ENCODE measurements at places on chromosomes 11 and 22.
A peak's percentile ranks its signal among the peaks of the same experiment; 100 is the strongest.

DNA sequence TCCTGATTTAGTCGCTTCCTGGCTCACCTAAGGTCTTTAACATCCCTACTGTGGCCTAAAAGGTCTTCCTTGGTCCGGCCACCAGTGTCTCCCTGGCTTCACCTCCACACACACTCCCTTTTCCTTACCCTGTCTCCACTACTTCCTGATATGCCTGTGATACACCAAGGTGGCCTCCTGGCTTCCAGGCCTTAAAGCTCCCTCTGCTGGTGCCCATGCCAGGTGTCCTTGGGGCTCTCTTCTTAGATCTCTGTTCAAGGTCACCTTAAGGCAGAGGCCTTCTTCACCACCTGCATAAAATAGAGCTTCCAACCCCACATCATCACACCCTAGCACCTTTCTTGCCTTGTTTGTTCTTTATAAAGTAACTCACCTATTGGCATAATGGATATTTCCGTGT is 787.7 kb downstream of the NTM start:
- H3K4me1 ChIP-seq, result no peaks in the 10 kb centered on the region
- no peak overlapping the region for H3K4me3 ChIP-seq
- no peaks in the 10 kb centered on the region for H3K27me3 ChIP-seq
- no peaks in the 10 kb centered on the region for H3K36me3 ChIP-seq
- no peak overlapping the region for H3K27ac ChIP-seq

GRCh38 chr11:211741-212140 is 4.2 kb downstream of the RIC8A start:
- H3K27ac ChIP-seq, result no peak overlapping the region
- no peaks in the 10 kb centered on the region for H3K27me3 ChIP-seq
- peaks cover 53% of the 10 kb centered on the region for H3K36me3 ChIP-seq
- no peak overlapping the region for H3K4me3 ChIP-seq
- DNase-seq, result peak; percentile 31

- H3K4me1 ChIP-seq, result no peaks in the 10 kb centered on the region
- no peak overlapping the region for H3K4me3 ChIP-seq
- no peak for DNase-seq
- no peaks in the 10 kb centered on the region for H3K36me3 ChIP-seq
Measured at GRCh38 chr11:14414470-14415461, 55.8 kb upstream of the RRAS2 start.

DNA sequence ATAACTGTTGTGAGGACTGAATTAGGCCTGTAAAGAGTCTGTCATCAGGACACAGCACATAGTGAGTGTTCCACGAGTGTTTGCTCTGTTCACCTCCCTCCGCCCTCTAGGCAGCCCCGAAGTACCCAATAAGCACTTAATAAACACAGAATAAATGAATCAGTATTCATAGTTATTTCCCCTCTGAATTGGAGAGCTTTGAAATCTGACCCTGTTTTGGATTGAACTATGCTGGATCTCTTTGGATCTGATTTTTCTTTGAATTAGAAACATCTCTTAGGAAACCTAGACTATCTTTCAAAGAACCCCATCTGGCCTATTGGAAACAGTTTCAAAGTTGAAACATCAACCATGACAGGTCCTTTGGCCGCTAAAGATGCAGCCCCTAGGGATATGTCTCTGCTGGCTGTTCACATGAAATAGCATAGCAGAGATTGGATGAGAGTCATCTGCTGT is 615.5 kb downstream of the NTM start:
- no peaks in the 10 kb centered on the region for H3K4me1 ChIP-seq
- H3K27ac ChIP-seq, result no peak overlapping the region
- no peak for DNase-seq
- H3K4me3 ChIP-seq, result no peak overlapping the region
- no peaks in the 10 kb centered on the region for H3K27me3 ChIP-seq
- H3K36me3 ChIP-seq, result no peaks in the 10 kb centered on the region

DNA sequence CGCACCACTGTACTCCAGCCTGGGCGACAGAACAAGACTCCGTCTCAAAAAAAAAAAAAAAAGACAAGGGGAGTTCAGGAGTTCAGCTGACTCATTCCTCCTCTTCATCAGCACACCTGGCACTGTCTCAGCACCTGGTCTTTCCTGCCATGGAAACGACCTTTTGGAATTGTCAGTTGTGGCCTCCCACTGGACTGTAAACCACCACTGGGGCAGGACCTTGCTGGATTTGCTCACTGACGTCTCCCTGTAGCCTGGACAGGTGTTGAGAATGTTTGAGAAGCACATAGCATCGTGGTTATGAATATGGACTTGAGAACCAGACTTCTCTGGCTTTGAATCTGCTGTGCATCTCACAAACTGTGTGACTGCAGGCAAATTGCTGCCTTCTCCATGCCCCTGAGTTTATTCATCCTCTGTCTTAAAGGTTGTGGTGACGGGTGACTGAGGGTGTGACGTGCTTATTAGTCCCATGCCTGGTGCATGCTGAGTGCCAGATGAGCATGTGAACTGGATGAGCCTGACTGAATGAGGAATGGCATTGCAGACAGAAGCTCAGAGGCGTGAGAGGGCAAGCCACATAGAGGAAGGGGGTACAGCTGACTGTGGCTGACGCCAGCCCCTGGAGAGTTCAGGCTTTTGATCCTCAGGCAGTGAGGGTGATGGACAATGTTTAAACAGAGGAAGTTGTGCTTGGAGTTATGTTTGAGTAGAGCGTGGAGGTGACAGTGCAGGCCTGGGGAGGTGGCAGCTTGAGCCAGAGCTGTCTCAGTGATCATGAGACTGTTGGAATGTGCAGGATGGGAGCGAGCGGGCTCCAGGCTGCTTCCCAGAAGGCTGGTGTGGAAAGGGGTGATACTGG is 12.7 kb downstream of the TOM1 start:
- H3K4me1 ChIP-seq, result peaks cover 5% of the 10 kb centered on the region
- H3K27me3 ChIP-seq, result no peaks in the 10 kb centered on the region
- H3K4me3 ChIP-seq, result no peak overlapping the region
- no peak for DNase-seq

DNA sequence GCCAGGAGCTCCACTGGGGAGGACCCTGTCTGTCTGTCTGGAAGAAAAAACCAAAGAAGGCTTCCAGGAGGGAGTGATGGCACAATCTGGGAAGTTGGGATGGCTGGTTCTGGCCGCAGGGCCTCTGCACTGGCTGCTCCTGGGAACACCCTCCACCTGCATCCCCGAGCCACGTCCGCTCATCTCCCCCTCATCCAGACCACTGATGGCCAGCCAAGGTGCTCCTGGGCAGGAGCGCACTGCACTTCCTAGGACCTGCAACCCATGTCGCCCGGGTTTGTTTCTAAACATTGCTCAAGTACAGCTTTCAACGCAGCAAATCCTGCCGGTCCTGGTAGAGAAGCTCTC is 4.9 kb upstream of the IFITM10 start:
- H3K4me1 ChIP-seq, result peaks cover 17% of the 10 kb centered on the region
- H3K36me3 ChIP-seq, result peaks cover 75% of the 10 kb centered on the region
- H3K4me3 ChIP-seq, result no peak overlapping the region
- H3K27ac ChIP-seq, result peak overlapping the region; percentile 17
- DNase-seq, result no peak

GRCh38 chr22:23054531-23055257 is 15.6 kb upstream of the GNAZ start:
- no peak overlapping the region for H3K4me3 ChIP-seq
- H3K27ac ChIP-seq, result no peak overlapping the region
- DNase-seq, result no peak
- no peaks in the 10 kb centered on the region for H3K27me3 ChIP-seq
- no peaks in the 10 kb centered on the region for H3K4me1 ChIP-seq
- H3K36me3 ChIP-seq, result no peaks in the 10 kb centered on the region

DNA sequence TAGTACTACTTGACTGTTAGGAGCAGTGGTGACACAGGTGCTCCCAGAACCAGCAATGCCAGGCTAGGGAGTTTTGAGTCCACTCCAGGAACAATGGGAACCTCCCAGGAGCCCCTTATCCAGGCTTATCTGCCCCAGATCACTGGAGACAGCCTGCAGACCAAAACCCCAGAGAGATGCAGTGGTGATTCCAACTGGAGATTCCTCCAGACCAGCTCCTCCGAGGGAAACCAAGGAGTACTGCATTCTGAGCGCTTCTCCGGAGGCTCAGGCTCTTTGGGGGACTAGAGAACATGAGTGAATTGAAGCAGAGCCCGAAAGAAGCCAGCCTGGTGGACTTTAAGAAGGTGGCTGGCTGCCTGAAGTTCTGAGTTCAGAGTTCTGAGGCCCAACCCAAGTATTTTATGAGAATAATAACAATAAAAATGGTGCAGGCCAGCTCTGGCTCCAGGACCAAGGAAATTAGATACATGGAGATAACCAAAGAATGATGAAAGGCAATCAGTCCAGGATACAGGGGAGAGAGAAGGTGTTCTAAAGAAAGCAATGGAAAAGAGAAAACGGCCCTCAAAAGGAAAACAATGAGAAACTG is 1.3 kb upstream of the TMEM25 start:
- H3K27me3 ChIP-seq, result no peaks in the 10 kb centered on the region
- peaks cover 13% of the 10 kb centered on the region for H3K36me3 ChIP-seq
- peaks cover 21% of the 10 kb centered on the region for H3K4me1 ChIP-seq
- peak overlapping the region; percentile 92 for H3K4me3 ChIP-seq

GRCh38 chr22:21761086-21761485 is 25.5 kb upstream of the YPEL1 start:
- H3K27me3 ChIP-seq, result no peaks in the 10 kb centered on the region
- DNase-seq, result no peak
- peaks cover 60% of the 10 kb centered on the region for H3K36me3 ChIP-seq
- no peak overlapping the region for H3K4me3 ChIP-seq
- no peak overlapping the region for H3K27ac ChIP-seq

DNA sequence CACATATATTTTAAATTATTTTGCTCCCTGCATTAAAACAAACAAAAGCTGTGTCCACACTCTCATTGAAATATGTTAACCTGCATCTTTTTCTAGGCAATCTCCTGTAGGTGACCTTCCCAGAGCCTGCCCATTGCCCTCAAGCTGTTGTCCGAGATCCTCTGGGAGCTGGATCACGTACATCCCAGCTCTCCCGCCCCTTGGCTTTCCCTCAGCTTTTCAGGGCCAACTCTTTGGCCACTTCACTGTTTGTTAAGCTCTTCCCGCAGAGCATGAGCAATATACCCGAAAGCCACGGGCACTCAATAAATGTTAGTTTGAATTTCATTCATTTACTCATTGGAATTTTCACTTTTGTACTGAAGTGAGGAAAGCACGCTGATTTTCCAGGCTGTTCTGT is 32.2 kb downstream of the ELMOD1 start:
- no peak for DNase-seq
- no peak overlapping the region for H3K27ac ChIP-seq
- no peaks in the 10 kb centered on the region for H3K27me3 ChIP-seq
- H3K4me3 ChIP-seq, result no peak overlapping the region

DNA sequence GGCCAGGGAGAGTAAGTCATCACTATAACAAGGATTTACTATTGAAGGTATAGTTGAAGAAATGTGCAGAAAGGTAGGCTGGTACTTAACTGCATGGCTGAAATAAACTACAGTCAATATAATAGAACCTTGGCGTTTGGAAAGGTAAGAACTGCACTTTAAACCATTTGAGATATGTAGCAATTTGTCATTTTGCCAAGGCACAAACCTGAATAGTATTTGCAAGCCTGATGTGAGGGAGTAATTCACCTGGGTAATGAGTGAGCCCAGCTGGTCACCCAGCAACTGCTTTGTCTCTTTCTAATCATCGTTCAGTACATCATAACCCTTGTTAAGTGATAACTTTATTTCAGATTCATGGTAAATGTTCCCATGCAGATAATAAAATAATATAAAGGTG is 62.3 kb upstream of the SCUBE2 start:
- H3K36me3 ChIP-seq, result peaks cover 45% of the 10 kb centered on the region
- no peaks in the 10 kb centered on the region for H3K27me3 ChIP-seq
- no peak for DNase-seq
- no peak overlapping the region for H3K4me3 ChIP-seq
- no peaks in the 10 kb centered on the region for H3K4me1 ChIP-seq

DNA sequence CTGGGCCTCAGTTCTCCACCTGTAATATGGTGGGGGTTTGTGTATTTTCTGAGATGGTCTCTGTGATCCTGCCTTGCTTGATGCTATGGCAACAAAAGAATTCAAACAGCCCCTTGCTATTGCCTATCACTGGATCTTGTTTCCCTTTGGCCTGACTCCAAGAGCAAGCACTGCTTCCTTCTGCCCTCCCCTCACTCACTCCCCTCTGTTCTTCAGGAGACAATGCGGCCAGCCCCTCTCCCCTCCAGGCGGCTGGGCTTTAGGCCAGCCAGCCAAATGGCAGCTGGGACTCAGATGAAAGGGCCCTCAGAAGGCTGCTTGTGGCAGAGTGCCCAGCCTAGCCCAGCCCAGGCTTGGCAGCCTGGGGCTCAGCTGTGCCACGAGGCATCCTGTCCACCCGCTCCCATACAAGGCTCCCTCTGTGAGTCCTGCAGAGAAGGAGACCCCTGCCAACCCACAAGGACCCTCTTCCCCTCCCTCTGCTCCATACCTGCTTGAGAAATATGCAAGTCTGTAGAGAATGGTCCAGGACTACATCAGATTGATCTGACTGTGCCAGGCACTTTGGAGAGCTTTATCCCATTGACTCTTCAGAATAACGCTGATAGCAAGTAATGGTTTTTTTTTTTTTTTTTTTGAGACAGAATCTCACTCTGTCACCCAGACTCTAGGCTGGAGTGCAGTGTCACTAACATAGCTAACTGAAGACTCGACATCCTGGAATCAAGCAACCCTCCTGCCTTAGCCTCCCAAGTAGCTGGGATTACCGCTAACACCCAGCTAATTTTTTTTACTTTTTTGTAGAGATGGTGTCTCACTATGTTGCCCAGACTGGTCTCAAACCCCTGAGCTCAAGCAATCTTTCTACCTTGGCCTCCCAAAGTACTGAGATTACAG is 7.6 kb upstream of the KCTD14 start:
- no peaks in the 10 kb centered on the region for H3K27me3 ChIP-seq
- DNase-seq, result no peak

DNA sequence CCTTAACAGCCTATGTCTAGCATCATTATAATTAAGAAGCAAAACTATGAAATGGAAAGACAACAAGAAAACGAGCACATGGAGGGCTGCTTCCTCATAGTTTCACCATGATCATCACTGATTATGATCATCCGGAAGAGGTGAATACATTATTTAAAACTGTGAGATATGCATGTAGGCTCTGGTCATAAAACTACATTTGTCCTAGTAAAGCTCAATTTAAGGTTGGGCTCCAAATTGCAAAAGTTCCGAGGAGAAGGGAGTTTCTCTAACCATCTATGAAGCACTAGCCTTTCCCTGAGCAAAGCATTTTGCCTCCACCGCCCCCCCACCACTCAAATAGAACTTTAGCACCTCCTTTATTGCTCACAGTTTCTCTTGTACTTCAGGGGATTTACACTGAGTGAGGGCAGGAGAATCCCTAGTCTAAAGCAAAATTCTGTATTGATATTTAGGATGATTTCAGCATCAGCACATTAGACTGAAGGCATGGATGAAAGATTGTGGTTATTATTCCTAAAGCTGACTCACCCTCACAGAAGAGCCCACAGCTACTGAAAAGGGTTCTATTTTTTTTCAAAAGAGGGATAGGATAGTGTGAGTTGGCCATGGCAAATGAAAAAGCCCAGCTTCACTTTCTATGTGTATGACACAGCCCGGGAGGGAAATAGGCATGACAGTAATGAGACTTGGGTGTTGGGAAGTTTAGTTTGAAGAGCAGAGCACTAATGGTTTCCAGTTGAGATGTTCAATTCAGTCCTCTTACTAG is 203.4 kb downstream of the CADM1 start:
- DNase-seq, result no peak
- no peaks in the 10 kb centered on the region for H3K4me1 ChIP-seq
- H3K4me3 ChIP-seq, result no peak overlapping the region
- H3K27ac ChIP-seq, result no peak overlapping the region
- H3K27me3 ChIP-seq, result no peaks in the 10 kb centered on the region
- H3K36me3 ChIP-seq, result no peaks in the 10 kb centered on the region

GRCh38 chr11:10544491-10545465 is 3.8 kb upstream of the RNF141 start:
- H3K27ac ChIP-seq, result no peak overlapping the region
- no peak overlapping the region for H3K4me3 ChIP-seq
- DNase-seq, result no peak
- H3K4me1 ChIP-seq, result peaks cover 7% of the 10 kb centered on the region
- H3K36me3 ChIP-seq, result no peaks in the 10 kb centered on the region
